ENCODE measurements at places on chromosomes 1 and 21. TPM values are rescaled to one million over a fixed set of nuclear protein-coding genes. Genes with fewer than 3 reads are reported as not detected.

GRCh38 chr1:212712451-212713303 lies 13.0 kb upstream of the BATF3 start:
- DNase-seq = no peak

- DNase-seq = no peak
These were observed 68.8 kb downstream of the JMJD4 start for GRCh38 chr1:227666286-227666685.

DNA sequence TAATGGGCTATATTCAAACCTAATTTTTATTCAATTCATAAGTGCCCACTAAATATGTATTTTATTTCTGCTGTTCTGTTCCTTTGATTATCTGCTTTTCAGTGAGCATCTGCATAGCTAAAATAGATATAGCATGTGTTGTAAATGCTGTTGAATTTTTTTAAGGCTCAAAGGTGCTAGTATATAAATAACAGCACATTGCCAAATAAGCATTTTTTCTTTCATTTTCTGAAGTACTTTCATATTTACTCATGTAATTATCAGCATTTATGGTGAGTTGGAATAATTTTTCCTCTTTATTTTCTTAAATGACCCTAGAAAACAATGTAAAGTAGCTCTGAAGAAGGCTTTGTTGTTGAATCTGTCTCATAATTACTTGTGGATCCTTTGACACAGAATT lies 69.6 kb upstream of the B3GALT2 start:
- no peak for DNase-seq

DNA sequence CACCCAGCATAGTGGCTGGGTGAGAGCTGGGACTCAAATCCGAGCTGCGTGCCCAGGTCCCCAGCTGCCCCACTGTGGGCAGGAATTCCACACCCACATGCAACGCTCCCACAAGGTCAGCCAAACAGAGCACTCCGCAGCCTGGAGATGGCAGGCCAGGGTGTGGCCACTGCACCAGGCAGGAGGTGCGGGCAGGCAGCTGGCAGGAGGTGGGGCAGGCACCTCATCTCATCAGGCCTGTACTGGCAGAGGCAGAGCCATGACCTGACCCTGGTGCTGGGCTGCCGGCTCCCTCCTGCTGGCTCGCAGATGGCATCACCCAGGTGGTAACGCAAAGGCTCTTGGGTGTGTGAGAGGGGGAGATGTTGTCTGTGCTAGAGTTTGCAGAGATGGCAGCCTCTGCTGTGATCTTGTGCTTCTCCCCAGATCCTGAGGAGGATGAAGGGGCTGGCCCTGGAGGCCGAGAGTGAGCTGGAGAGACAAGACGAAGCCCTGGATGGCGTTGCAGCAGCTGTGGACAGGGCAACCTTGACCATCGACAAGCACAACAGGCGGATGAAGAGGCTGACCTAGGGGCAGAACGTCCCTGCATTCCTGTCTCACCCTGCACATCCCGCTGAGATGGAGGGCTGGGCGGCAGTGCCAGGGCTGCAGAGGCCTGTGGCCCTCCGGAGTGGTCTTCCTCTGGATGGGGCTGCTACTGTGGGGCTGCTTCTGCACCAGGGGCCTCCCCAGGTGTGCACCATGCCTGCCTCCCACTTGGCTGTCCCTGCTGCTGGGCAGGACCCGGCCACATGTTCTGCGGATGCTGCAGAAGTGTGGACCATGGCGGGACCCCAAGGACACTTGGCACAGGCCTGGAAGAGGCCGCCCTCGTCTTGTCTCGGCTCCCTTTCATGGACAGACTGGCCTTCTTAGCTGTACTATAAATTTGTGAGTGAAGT lies 35.1 kb upstream of the PRSS38 start:
- no peak for DNase-seq

PERM1 gene
- not detected for total RNA-seq

FAM131C gene
- total RNA-seq = 6.0 TPM

ALX3 gene
- not detected for total RNA-seq

Data from activated CD8-positive, alpha-beta T cell treated with anti-CD3 and anti-CD28 coated beads, Interleukin-2, amount 10 ng/mL, durations not matched to agents 7 days and 5 days (primary cell).